Glomerular endothelial cell (primary cell): ENCODE measurements at places on chromosomes 7 and 10.

DNA sequence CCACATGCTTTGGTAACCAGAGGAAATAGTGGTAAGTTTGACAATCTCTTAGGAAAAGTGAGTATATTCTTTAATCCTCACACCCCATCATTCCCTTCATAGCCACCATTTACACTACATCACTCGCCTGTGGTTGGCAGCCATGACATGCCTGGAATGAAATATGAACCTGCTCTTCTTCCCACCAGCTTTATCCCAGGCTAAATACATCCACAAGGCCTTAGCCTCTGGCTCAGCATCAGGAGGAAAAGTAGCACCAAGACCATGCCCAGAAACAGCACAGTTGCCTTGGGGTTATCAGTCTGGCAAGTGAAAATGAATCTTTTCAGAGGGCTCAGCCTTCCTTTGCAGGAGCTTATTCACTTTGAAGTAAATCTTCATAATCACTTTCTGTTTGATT is 40.3 kb downstream of the SGCE start:
- DNase-seq = no peak

GRCh38 chr7:143120691-143121405 is 11.0 kb upstream of the PIP start:
- no peak for DNase-seq

DNA sequence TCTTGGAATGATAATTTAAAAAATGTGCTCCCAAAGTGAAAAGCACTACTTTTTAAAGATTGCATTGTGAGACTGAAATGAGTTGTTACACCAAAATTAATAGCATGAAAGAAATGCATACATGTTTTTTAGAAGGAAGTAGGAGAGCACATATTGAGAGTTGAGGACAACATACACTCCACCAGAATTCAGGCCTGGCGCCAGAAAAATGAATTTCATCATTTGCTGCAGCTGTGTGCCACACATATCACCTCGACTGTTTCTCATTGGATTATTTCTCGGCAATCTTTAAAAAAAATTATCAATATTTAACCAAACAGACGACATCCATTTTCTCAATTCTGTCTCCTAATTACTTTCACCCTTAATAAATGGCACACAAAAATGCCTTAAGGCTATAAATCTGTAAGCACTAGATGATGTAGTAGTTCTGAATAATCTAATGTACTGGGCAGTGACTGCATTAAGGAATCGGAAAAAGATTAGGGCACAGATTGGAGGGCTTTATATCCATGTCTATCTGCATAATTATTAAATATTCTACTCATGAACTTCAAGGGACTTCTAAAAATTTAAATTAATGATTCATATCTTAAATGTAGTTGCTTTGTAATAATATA is 590.4 kb downstream of the NXPH1 start:
- DNase-seq = no peak

GRCh38 chr10:127836176-127836575 is 56.6 kb downstream of the CLRN3 start:
- no peak for DNase-seq

- no peak for DNase-seq
Measured at GRCh38 chr7:139714163-139714901, 63.5 kb downstream of the HIPK2 start.

GRCh38 chr10:6008497-6009142 is 31.3 kb upstream of the IL15RA start:
- no peak for DNase-seq

- DNase-seq = no peak
Measured at GRCh38 chr7:27940341-27940740, 200.4 kb downstream of the TAX1BP1 start.

GRCh38 chr10:117680601-117681000 is 138.1 kb downstream of the EMX2 start:
- no peak for DNase-seq

- no peak for DNase-seq
Measured at GRCh38 chr10:15782851-15783250, 63.1 kb upstream of the ITGA8 start.

DNA sequence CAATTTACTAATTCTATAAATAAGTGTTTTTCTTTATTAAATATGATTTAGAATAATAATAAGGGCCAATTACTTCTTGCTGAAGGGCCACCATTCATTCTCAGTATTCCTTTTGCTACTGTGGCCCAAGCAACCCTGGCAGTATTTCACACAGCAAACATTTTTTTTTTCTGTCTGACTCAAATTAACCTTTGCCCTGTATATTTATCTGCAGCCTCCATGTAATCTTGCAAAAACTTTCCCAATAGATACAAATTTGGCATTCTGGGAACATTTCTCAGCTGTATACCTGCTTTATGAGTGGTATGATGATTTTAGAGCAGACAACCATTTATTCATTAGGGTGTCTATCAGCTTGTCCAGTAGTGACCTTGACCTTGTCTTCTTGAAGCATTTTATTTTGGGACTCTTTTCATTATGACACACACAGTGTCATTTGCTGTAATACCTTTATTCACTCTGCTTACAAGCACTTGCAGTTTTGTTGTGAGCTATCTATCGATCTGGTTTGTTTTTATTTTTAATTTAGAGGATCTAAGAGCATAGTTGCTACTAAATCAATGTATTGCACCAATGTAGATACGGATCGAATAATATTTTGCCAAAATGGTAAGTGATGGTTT is 159.7 kb upstream of the PLXDC2 start:
- DNase-seq = no peak
